ENCODE measurements at places on chromosomes 13 and 19.
A peak's percentile ranks its signal among the peaks of the same experiment; 100 is the strongest.

DNA sequence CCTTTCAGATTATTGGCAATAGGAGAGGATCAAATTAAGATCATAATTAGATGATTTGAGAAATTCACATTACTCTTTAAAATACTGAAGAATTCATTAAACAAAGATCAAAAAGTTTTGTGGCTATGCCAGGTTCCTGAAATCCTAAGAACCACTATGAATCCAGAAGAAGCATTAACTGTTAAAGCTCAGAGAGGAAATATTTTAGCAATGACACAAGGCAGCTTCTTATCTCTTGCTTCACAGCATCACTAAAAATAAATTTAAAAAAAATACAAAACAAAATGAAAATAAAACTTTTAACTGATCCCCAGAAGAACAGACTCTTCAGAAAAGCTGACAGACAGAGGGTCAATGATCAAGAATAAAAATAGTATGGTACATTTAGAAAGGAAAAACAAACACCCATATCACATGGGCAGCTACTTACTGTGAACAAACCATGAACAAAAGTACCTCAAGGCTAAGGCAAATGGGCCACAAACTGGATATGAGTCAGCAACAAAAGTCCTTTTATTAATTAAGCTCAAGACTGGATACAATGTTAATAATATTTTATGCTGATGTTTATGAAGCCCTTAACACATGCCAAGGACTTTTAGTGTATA lies 19.6 kb downstream of the RNF6 start:
- no peak for DNase-seq

DNA sequence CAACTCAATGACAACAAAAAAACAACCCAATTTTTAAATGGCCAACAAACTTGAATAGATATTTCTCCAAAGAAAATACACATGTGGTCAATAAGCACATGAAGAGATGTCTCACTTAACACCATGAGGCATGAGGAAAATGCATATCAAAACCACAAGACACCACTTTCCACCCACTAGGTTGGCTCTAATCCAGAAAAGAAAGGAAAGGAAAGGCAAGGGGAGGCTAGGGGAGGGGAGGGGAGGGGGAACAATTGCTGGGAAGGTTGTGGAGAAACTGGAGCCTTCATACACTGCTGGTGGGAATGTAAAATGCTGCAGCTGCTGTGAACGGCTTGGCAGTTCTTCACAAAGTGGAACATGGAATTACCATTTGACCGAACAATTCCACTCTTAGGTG lies 854.3 kb downstream of the UQCRFS1 start:
- no peak for DNase-seq

GRCh38 chr19:42081584-42082203 lies 5.7 kb downstream of the ZNF574 start:
- DNase-seq = no peak

DNA sequence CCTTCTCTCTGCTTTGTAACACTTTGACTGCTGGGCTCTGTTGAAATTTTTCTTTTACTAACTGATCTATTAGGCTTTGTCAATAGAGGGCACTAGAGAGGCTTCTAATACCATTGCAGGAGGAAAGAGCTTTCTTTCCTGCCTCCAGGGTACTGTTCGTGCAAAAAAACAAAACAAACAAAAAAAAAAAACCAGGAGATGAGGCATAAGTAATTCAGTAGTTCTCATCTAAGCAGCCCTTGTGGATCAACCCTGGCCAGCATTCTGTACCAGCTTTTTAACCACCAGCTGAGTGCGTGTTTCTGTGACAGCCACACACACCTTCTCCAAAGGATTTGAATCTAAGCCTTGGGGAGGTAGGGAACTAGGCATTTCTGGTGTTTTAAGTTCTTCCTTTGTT lies 1707.6 kb upstream of the SLC10A2 start:
- DNase-seq = no peak

GRCh38 chr13:39144391-39144790 lies 106.1 kb downstream of the NHLRC3 start:
- DNase-seq = no peak

DNA sequence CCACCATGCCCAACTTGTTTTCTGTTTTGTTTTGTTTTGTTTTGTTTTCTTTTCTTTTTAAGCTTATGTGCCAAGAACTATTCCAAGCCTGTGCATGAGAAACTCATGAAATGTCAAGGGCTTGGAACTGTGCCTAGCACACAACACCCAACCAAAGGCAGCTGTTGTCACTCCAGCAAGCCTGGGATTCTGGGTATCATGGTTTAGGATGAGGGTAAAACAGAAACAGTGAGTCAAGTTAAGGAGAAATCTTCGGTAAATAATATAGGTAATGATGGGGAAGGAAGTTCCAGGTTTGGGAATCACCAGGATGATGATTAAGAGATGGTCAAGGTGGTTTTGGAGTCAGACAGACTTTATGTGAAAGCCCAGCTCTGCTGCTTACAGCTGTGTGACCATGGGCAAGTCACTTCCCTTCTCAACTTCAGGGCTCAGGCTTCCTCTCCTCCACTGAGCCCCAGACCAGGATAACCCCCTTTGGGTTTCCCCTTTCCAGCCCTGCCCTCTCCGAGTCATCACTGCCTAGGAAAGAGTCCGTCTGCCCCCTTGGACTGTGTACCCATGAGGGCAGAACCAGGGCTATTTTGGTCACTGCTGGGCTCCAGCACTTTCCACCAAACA lies 5.0 kb downstream of the PVR start:
- DNase-seq = no peak

GRCh38 chr13:30933354-30933670 lies 856 bp downstream of the TEX26 start:
- no peak for DNase-seq

GRCh38 chr19:38506723-38507550 lies 73.4 kb downstream of the RYR1 start:
- peak; percentile 61 for DNase-seq

DNA sequence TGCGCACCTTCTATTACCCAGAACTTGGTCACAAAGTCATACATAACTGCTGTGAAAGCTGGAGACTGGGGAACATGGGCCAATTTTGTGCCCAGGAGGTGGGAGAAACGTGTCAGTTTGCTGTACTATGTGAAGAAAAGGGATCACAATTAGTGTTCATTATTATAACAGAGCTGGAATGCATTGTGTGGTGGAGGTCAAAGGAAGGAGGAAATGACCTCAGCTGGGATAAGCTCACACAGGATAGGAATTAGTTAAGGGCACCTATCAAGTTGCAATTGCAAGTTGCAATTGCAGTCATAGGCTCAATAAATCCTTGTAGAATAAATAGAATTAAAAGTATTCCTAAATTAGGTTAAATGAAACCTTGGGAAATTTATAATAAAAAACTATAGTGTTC lies 103.9 kb upstream of the OBI1 start:
- no peak for DNase-seq

- DNase-seq = no peak
These were observed 13.4 kb downstream of the TM6SF2 start for GRCh38 chr19:19259741-19260140.

- no peak for DNase-seq
These were observed 583.7 kb downstream of the GPC6 start for GRCh38 chr13:93810264-93810663.

DNA sequence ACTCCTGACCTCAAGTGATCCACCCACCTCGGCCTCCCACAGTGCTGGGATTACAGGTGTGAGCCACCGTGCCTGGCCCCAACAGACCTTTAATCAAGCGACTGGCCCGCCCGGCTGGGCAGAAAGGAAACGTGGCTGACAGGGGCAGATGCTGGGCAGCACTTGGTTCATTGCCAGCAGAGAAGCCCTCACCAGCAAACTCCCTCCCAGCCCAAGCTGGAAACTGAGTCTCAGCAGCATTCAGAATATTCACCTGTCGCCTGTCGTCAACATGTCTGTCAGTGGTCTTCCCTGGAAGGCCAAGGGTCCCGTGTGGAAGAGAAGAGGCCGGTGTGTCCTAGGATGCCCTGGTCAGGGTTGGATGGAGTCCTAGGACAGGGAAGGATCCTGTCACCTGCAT lies 245.0 kb downstream of the TEX29 start:
- no peak for DNase-seq

GRCh38 chr13:75222031-75222430 lies 259.9 kb downstream of the TBC1D4 start:
- DNase-seq = no peak

GRCh38 chr13:31904941-31905824 lies 126.4 kb upstream of the FRY start:
- DNase-seq = no peak

DNA sequence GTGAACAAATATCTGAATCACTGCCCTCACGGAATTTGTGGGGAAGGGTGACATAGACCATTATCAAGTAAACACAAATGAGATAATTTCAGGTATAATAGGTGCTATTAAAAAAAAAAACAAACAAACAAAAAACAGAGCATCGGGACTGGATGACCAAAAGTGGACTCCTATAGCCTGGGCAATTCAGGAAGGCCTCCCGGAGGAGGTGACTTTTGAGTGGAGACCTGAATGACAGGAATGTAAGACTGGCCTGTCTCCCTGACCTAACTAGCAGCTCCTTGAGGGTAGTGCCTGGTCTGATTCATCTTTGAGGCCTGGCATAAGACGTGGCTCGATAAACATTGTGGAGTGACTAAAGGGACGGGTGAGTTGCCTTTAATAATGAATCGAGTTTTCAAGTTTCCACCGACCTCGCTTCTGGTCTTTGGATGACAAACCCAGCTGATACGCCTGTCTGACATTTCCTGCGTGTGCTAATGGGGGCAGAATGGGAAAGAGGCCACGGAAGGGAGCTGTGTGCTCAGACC lies 6.8 kb downstream of the KLK10 start:
- no peak for DNase-seq

- DNase-seq = no peak
These were observed 178.5 kb downstream of the USP12 start for GRCh38 chr13:26992951-26993719.

- no peak for DNase-seq
These were observed 24.4 kb upstream of the GPR12 start for GRCh38 chr13:26784704-26785639.

DNA sequence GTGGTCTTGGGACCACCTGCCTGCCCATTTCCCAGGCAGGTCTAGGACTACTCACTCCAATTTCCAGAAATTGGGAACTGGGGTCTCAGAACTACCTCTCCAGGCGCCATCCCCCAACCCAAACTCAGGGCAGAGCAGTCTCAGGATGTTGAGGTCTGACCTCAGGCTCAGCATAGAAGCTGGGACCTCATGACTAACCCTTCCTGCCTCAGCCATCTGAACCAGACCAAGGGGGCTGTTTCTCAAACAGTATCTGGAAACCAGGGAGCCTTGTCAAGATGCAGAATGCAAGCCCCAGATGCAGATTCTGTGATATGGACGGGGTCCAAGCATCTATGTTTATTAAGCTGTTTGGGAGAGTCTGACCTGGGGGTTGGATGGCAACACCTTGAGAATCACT lies 1.3 kb downstream of the FBXW9 start:
- no peak for DNase-seq

GRCh38 chr19:51610576-51610975 lies 19.6 kb downstream of the SIGLEC5 start:
- no peak for DNase-seq

DNA sequence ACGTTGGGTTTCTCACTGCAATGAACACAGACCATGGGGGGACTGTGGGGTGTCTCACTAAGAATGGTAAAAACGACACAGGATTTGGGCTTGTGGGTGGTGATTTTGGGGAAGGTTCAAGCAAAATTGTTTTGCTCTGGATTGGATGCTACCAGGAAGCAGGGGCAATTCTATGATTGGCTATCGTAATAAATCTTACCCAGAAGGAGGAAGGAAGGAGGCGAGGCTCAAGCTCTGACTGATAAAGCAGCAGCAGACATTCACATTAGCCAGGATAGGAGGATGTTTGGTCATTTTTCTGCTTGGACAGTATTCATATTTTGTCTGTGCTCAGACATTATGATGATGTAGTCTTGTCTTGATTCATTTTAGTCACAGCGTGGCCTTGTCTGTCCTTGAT lies 1.5 kb downstream of the ZNF576 start:
- no peak for DNase-seq

DNA sequence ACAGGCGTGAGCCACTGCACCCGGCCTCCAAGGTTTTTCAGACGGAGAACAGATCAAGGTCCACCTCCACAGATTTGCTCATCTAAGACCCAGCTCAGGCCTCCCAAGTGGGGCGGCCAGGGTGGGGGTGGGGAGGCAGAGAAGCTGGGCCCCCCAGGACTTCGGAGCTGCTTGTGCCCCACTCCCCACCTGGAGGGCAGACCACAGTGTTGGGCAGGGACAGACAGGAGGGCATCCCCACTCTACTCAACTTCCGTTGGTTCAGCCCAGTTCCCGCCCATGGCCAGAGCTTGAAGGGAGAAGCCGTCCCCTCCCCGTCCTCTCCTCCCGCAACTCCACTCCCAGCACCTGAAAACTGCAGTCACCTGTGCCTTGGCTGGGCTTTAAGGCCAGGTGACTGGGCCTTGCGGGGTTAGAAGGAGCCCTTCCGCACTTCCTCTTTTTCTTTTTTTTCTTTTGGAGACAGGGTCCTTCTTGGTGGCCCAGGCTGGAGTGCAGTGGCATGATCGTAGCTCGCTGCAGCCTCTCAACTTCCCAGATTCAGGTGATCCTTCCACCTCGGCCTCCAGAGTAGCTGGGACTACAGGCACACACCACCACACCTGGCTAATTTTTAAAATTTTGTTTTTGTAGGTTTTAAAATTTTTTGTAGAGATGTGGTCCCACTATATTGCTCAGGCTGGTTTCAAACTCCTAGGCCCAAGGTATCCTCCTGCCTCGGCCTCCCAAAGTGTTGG lies 734 bp upstream of the LRRC8E start:
- no peak for DNase-seq

All from activated CD4-positive, CD25-positive, alpha-beta regulatory T cell (primary cell).